ENCODE measurements at places on chromosomes 2 and 18.

- DNase-seq = no peak
Measured at GRCh38 chr18:30763902-30764350, 278.6 kb downstream of the DSC3 start.

DNA sequence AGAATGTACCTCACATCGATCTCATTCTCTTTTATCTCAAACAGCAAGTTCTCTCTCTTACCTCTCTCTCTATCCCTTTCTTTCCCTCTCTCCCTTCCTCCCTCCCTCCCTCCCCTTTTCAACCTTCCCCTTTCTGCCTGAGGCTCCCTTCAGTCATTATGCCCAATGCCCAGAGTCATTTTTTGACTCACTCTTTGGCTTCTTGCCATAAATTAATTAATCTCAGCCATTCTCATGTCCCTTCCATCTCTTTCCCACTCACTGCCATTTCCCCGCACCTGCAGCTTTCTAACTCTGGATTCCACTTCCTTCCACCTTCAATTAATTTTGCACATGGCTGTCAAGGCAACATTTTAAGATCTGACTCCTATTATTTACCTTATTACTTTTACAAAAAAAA is 60.1 kb downstream of the EVA1A start:
- no peak for DNase-seq

- peak; percentile 13 for DNase-seq
Measured at GRCh38 chr18:54713386-54713785, 114.9 kb upstream of the RAB27B start.

GRCh38 chr18:66724664-66725356 is 120.9 kb upstream of the CDH19 start:
- no peak for DNase-seq

DNA sequence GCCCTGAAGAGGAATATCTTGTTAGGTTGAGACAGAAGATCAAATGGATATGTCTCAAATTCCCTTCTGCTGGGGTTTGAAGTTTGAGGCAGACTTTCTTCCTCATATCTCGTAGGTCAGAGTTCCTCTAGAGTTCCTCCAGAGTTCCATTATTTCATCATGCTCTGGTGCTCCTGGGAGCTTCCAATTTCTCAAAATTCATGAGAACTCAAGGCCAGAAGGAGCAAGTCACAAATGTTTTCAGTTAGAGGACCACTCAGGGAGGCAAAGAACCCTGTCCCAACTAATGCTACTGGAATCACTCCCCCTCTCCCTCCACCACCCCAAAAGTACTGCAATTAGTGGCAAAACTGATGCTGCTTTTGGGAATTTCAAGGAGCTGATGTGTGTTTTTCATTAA is 115.7 kb upstream of the RBMS1 start:
- no peak for DNase-seq

DNA sequence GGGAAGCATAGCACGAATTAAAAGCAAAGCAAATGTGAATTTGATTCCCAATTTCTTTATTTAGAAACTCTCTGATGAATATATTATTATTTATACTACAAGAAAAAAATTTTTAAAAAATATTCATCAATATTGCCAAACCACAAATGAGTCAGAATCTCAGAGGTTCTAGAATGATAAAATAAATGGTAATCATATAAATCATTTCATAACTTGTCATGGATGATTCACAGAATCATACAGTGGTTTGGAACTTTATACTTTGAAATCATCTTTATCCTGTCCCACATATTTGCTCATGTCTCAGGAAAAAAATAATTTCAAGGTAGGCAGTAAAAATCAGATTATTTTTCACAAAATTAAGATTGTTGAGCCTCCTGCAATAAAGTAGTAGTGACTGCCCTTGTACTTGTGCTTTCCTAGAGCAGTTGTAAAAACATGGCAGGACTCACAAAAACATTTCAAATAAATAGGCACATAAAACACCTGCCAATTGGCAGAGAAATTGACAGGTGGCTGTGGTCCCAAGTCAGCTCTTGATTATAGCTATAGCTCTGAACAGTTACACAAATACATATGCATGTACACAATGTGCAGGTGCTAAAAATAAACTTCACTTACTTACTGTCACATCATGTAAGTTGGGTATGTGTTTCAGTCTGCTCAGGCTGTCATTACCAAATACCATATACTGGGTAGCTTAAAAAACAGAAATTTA is 273.9 kb upstream of the SESTD1 start:
- DNase-seq = no peak

GRCh38 chr2:97870396-97870843 is 125.3 kb downstream of the TMEM131 start:
- peak; percentile 91 for DNase-seq

DNA sequence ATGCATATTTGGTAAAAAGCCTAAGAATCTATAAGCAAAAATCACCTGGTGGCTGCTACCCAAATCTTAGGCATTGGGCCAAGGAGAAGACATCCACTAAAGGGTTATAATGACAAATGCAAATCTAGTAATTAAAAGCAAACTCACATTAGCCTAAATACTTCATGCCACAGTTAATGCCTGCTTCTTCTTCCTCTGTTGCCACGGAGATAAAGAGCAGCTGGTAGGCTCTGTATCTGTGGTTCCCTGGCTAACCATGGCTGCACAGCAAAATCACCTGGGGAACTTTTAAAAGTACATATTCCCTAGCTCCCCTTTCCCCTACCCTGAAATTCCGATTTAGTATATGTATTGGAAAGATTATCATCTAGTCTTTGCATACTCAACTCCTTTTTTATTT is 114.3 kb downstream of the LNPK start:
- no peak for DNase-seq

DNA sequence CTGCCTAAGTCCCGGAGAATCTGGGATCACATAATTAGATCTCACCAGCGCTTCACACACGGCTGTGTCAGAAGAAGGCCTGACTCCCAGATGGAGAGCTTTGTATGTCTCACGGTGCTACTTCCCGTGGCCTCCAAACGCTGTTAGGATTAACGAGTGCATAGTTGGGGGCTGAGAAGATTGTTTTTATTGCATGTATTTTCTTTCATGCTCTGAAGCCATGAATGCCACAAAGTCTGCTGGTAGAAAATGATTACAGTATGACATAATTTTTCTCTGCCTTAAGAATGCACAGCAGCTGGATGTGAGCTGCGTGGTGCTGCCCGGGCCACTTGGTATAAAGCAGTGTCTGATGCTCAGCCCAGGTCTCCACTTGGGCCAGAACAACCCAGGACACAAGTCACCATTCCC is 166.5 kb downstream of the SEPTIN10 start:
- DNase-seq = no peak

DNA sequence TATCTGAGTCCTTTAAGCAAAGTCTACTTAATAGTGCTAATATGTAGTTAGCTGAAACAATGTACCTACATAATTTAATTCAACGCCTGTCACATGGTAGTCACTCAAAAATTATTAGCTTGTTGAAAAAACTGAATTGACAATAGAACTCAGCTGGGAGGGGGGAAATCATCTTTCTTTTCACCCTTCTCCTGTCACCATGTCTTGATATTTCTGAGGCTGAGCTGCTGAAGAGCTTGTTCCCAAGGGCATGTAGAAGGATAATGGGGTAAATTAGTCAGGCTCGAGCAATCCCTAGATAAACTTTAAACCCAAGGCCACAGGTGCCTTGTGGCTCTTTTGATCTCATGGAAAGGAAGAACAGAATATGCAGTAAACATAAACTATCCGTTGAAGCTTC is 339.6 kb upstream of the LRATD1 start:
- no peak for DNase-seq

GRCh38 chr2:101795033-101795432 is 97.5 kb downstream of the MAP4K4 start:
- DNase-seq = no peak

GRCh38 chr2:26292646-26293045 is 47.9 kb downstream of the HADHB start:
- no peak for DNase-seq

- no peak for DNase-seq
Measured at GRCh38 chr2:168459256-168459655, 3.2 kb downstream of the CERS6 start.

- DNase-seq = peak; percentile 66
Measured at GRCh38 chr2:64260817-64261216, 116.6 kb upstream of the PELI1 start.

DNA sequence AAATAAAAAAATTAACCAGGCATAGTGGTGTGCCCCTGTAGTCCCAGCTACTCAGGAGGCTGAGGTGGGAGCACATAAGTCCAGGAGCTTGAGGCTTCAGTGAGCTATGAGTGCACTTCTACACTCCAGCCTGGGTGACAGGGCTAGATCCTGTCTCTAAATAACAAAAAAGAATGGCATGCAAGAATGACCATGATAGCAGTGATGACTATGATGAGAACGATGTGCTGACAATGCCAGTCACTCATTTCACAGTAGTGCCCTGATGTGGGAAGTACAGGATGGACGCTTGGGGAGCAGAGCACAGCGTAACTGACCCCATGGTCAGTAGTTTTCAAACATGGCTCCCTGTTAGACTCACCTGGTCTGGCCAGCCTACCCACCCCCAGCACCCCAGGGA is 139.1 kb downstream of the VAPA start:
- no peak for DNase-seq

GRCh38 chr2:192124571-192124970 is 70.2 kb downstream of the TMEFF2 start:
- DNase-seq = no peak

All from hematopoietic multipotent progenitor cell treated with erythropoietin and hydrocortisone succinate and interleukin-3 and kit ligand, for 6 days (in vitro differentiated cells).